ENCODE measurements at places on chromosomes 2 and 18. TPM values are rescaled to one million over a fixed set of nuclear protein-coding genes. Genes with fewer than 3 reads are reported as not detected.

The METTL8 gene
- 14.8 TPM for total RNA-seq

The GPR155 gene
- total RNA-seq: 4.6 TPM

The SLC23A3 gene
- total RNA-seq: 3.1 TPM

DNA sequence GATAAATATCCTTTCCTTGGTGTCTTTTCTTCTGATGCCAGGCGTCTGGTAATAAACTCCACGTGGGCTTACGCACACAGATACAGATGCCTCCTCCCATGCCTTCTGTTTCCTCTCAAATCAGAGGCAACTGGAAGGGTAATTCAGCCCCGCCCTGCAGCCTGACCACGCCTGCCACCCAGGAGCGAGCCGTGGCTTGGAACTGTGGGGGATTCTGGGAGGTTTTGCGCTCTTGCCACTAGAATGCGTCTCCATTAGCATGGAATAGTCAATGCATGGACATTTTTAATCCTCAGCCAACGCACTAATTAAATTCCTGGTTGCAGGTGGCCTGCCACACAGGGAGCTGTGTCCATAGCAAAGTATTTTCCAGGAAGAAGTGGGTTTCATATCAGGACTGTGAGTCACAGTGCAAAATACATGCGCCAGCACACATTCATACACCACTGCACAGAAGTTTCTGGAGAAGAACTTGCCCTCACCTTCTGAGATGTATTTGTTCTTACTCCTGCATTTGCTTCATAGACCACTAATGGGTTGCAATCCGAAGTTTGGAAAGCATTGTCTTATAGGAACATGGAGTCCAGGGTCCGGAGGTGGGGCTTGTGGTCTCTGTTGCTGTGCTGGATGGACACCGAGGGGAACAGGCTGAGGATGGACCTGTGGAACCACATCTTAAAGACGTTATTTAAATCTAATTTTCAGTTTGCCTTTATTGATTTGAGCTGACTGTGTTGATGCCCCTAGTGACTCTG is 151.4 kb downstream of the LDLRAD4 start:
- H3K4me3 ChIP-seq: no peak overlapping the region
- no peaks in the 10 kb centered on the region for H3K4me1 ChIP-seq
- no peak overlapping the region for H3K27ac ChIP-seq
- no peaks in the 10 kb centered on the region for H3K27me3 ChIP-seq
- H3K36me3 ChIP-seq: no peaks in the 10 kb centered on the region

DNA sequence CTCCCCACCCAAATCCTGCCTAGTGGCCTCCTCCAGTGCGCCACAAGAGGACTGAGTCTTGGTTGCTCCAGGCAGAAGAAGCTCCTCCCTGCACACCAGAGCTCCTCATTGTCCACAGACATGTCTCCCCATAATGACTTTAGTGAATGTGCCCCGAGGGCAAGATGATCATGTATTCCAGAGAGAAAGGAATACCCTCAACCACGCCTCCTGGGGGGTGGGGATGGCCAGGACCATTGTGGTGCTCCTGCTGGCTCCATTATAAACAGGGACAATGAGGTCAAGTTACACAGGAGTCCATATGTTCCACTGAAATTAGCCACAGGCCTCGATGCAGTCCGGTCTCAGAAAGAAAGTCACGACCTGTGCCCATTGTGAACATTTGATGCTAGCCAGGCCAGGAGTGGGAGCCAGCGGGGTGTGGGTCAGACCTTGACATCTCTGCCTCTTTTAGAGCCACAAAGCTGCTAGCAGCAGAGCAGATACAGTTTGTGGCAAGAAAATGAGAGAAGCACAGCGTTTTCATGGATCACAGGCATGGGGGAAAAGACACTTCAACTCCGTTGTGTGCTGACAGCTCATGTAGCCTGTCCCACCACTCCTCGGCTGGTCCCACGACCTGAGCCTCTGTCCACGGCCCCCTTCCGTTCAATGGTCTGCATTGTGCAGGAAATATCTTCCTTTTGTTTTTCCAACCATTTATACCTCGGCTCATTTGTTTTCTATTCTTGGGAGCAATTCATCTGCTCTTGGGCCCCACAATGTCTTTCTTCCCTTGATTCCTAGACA is 70.7 kb upstream of the FZD7 start:
- H3K4me3 ChIP-seq: no peak overlapping the region
- no peaks in the 10 kb centered on the region for H3K4me1 ChIP-seq
- H3K36me3 ChIP-seq: no peaks in the 10 kb centered on the region
- no peak for DNase-seq
- H3K27ac ChIP-seq: no peak overlapping the region
- no peaks in the 10 kb centered on the region for H3K27me3 ChIP-seq

DNA sequence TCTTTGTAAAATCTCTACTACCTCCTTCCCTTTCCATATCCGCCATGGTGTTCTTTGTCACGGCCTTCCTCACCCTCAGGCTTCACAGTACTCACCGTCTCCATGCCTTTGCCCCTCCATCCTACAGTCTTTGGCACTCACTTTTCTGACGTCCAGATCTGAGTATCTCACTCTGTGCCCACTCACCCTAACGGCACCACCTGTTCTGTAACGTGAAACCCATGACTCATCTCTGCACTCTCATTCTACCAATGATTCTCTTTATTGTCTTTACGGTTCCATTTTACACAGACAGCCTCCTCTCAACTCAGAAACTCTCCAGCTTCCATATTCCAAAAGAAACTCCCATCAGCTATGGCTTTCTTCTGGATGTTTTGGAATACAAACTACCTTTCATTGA is 56.7 kb downstream of the NETO1 start:
- H3K27me3 ChIP-seq: no peaks in the 10 kb centered on the region
- H3K4me3 ChIP-seq: no peak overlapping the region
- no peaks in the 10 kb centered on the region for H3K36me3 ChIP-seq
- no peak overlapping the region for H3K27ac ChIP-seq
- no peaks in the 10 kb centered on the region for H3K4me1 ChIP-seq
- DNase-seq: no peak

- H3K4me1 ChIP-seq: peaks cover under 1% of the 10 kb centered on the region
- H3K27me3 ChIP-seq: no peaks in the 10 kb centered on the region
- no peak overlapping the region for H3K4me3 ChIP-seq
- no peak for DNase-seq
- H3K27ac ChIP-seq: no peak overlapping the region
Observed at GRCh38 chr2:128781585-128782385, 463.1 kb upstream of the HS6ST1 start.

- no peaks in the 10 kb centered on the region for H3K36me3 ChIP-seq
- H3K27ac ChIP-seq: no peak overlapping the region
- H3K27me3 ChIP-seq: no peaks in the 10 kb centered on the region
- no peak overlapping the region for H3K4me3 ChIP-seq
Observed at GRCh38 chr2:59025157-59025757, 784.1 kb upstream of the FANCL start.

DNA sequence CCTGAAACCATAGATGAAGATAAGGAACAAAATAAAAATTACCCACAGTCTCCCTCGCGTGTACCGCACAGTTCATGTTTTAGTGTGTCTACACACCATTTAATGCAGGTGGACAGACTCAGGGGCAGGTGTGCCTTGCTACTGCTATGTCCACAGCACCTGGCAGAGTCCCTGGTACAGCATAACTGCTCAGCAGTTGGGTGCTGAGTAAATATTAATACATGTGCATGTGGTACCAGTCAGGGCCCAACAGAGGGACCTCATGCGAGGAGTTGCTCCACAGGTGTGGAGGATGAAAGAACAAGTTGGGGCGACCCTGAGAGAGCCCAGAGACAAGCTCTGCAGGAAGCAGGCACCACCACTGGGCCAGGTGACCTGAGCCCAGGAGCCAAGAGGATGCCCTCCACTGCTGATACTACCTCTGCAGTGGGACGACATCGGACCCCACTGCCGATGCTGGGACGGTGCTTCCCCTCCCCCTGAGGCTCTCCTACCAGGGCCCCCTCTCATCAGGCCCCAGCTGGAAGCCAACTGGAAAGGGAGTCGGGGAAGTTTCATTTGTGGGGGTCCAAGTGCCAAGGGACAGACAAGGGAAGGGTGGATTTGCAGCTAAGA is 100.8 kb downstream of the NEDD4L start:
- no peak overlapping the region for H3K4me3 ChIP-seq
- no peak for DNase-seq
- H3K36me3 ChIP-seq: no peaks in the 10 kb centered on the region
- no peak overlapping the region for H3K27ac ChIP-seq
- H3K27me3 ChIP-seq: no peaks in the 10 kb centered on the region

All from body of pancreas (tissue), 4 donors.